ENCODE measurements at places on chromosomes 1 and 21.

GRCh38 chr1:239800861-239801260, 290.8 kb upstream of the FMN2 start:
- DNase-seq, result no peak

DNA sequence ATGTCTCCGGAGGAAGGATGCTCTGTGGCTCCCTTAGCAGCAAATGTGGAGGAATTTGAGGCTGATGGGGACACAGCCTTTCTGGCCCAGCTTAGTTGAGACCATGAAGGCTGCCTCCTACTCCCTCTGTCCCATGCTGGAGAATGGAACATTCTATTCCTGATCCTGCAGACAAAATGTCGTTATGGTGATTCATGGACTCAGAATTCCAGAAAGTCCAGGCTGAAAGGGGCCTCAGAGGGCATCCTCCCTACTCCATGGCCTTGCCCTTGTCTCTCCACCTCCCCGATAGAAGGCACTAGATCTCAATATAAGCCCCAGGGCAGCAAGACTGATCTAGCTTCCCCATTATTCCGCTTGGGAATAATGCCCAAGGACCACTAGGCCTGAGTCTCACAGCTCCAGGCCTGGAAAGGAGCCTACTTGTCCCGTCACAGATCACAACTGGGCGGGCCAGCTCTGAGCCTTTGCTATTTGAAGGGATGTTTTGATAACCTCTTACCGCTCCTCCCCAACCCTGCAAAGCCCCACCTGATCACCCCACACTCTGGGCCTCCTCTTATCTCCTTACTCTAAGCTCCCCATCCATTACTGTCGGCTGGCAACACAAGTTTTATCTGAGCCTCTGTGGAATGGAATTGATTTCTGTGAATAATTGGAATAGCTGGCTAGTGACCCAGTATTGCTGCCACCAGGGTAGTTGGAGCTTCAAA, 52.8 kb upstream of the TRABD2B start:
- no peak for DNase-seq

DNA sequence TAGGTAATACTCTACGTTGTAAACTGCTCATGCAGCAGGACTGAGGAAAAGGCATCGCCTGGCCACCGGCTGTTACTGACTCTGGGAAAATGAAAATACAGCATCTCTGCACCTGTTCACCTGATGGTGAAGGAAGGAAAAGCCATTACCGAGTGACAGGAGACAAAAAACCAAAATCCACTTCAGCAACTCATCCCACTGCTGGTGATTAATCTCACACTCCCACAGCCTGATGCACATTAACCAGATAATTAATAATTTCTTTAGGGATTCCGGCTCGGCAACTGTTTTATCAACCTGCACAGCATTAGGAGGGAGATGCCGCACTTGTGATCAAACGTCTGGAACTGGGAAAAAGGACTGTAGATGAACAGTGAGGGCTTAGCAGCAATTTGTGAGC, 183.9 kb upstream of the ESRRG start:
- DNase-seq, result no peak

GRCh38 chr1:98386675-98387440, 274.7 kb upstream of the SNX7 start:
- no peak for DNase-seq

DNA sequence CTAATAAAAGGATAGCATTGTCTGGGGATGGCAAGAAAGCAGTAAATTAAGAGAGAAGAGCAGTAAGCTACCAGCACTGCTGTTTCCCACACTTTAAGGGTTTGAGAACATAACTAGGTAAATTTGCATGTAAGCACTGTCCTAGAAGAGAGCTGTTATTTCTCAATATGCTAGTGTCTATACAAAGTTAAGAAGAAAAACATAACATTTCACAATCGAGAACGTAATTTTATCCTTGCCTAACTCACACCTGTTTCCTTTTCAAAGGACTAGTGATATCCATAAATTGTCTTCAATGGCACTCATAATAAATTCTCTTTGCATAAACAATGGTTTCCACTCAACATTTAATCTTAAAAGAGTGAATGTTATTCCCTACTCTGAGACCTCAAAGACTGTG, 576.0 kb downstream of the PTBP2 start:
- DNase-seq, result no peak

GRCh38 chr1:104648269-104648691, 898.6 kb downstream of the AMY1C start:
- DNase-seq, result no peak

DNA sequence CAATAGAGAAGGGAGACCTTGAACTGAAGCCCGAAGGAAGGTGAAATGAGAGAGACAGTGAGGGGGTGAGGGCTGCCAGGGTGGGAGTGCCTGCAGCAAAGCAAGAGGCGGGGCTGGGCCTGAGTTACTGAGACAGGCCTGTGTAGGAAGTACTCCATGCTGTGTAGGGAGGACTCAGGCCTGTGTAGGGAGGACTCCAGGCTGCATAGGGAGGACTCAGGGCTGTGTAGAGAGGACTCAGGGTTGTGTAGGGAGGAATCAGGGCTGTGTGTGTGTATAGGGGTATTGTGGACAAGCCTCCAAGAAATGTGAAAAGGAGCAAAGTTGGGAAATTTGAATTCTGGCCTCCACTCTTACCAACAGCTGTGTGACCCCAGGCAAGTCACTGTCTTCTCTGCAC, 133.8 kb upstream of the CACNA1E start:
- no peak for DNase-seq

- DNase-seq, result no peak
Observed at GRCh38 chr1:198117267-198117666, 39.5 kb upstream of the NEK7 start.

DNA sequence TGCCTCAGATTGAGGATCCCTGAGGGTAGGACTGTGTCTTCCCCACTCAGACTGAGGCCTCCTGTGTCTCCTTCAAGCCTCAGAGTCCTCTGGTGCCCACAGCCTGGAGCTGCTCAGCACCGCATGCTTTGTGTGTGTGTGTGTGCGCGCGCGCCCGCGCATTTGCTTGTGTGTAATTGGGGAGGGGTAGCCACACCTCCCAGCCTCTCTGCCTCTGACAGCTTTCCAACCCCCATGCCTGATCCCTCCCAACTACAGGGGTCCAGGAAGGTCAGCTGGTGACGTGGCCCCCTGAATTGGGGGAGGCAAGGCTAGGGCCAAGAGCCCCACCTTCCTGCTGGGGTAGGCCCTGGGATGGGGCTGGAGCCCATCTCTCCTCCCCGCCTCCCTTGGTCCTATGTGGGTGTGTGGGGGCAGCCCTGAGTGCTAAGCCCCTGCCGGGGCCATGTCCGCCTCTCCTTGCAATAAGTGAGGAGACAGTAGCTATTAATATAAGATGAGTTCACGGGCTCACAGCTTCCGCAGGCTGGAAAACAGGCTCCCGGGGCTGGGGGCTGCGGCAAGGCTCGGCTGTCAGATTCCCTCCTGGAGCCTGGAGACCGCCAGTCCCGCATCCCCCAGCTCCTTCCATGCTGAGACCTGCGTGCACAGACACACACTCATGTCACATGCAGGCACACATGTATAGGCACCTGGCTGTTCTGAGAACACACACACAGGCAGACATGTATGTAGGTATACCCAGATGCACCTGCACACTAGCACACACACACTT, 7.0 kb downstream of the GPR3 start:
- DNase-seq, result no peak
